A549 treated with GW870086 at 1 μM for 4 hours (cell line): ENCODE measurements at places on chromosomes 3 and 15. TPM values are rescaled to one million over a fixed set of nuclear protein-coding genes. Genes with fewer than 3 reads are reported as not detected.

LSMEM2 gene
- 0.10 TPM in 1 of 5 replicates, not detected in the others for total RNA-seq

ZSCAN2 gene
- total RNA-seq, result 12.8 to 15.6 TPM (median 14.4 TPM) in 5 replicates

IQCF6 gene
- total RNA-seq, result not detected in 5 replicates

ST8SIA2 gene
- 0.37 to 0.67 TPM (median 0.52 TPM) in 5 replicates for total RNA-seq

POTEB2 gene
- not detected in 5 replicates for total RNA-seq

SLCO3A1 gene
- total RNA-seq, result 20.0 to 25.6 TPM (median 22.9 TPM) in 5 replicates

PAQR9 gene
- total RNA-seq, result 2.8 to 3.5 TPM (median 3.1 TPM) in 5 replicates

WDR76 gene
- 11.6 to 13.7 TPM (median 12.7 TPM) in 5 replicates for total RNA-seq

TMEM108 gene
- not detected in 5 replicates for total RNA-seq

NR2F2 gene
- total RNA-seq, result 20.4 to 27.9 TPM (median 25.4 TPM) in 5 replicates

PPP1R14D gene
- total RNA-seq, result 0.24 to 0.41 TPM in 2 of 5 replicates, not detected in the others

STAB1 gene
- total RNA-seq, result 0.07 to 0.32 TPM (median 0.14 TPM) in 4 of 5 replicates, not detected in the other

GOLGA8S gene
- total RNA-seq, result 0.07 to 0.19 TPM (median 0.17 TPM) in 5 replicates

CPNE4 gene
- 3.8 to 6.8 TPM (median 6.0 TPM) in 5 replicates for total RNA-seq

CELF6 gene
- 0.11 to 0.24 TPM (median 0.16 TPM) in 5 replicates for total RNA-seq

LDHAL6B gene
- total RNA-seq, result not detected in 5 replicates

DPPA2 gene
- total RNA-seq, result not detected in 5 replicates

DUOXA1 gene
- 0.09 to 0.19 TPM (median 0.11 TPM) in 4 of 5 replicates, not detected in the other for total RNA-seq

TMCO5A gene
- total RNA-seq, result not detected in 5 replicates

CHRD gene
- total RNA-seq, result 0.20 to 0.65 TPM (median 0.34 TPM) in 5 replicates

NMNAT3 gene
- 1.2 to 2.3 TPM (median 1.6 TPM) in 5 replicates for total RNA-seq

OXTR gene
- 10.4 to 13.2 TPM (median 11.0 TPM) in 5 replicates for total RNA-seq

GABRG3 gene
- 0.15 to 0.81 TPM (median 0.31 TPM) in 4 of 5 replicates, not detected in the other for total RNA-seq

DMXL2 gene
- total RNA-seq, result 11.1 to 20.3 TPM (median 17.2 TPM) in 5 replicates

VEPH1 gene
- 0.31 to 1.0 TPM (median 0.61 TPM) in 5 replicates for total RNA-seq

ZNF148 gene
- total RNA-seq, result 6.8 to 10.8 TPM (median 9.1 TPM) in 5 replicates

KLHL6 gene
- 0.02 TPM in 1 of 5 replicates, not detected in the others for total RNA-seq

GALNT15 gene
- total RNA-seq, result 0.05 to 0.10 TPM (median 0.07 TPM) in 4 of 5 replicates, not detected in the other

KIF15 gene
- total RNA-seq, result 7.8 to 10.0 TPM (median 9.2 TPM) in 5 replicates

C2CD4A gene
- total RNA-seq, result 0.07 to 0.40 TPM (median 0.19 TPM) in 5 replicates

ARHGEF3 gene
- total RNA-seq, result 6.9 to 9.2 TPM (median 7.5 TPM) in 5 replicates

CPNE9 gene
- 0.08 to 0.37 TPM (median 0.15 TPM) in 5 replicates for total RNA-seq

CAPN3 gene
- 0.15 to 0.35 TPM (median 0.30 TPM) in 4 of 5 replicates, not detected in the other for total RNA-seq

PTX3 gene
- total RNA-seq, result 0.74 to 1.2 TPM (median 0.85 TPM) in 5 replicates

GPR87 gene
- total RNA-seq, result 2.1 to 2.5 TPM (median 2.3 TPM) in 5 replicates

ARRDC4 gene
- total RNA-seq, result 0.11 to 0.27 TPM (median 0.21 TPM) in 5 replicates

GHRL gene
- not detected in 5 replicates for total RNA-seq

DPP8 gene
- 17.4 to 30.0 TPM (median 27.5 TPM) in 5 replicates for total RNA-seq

MAP4 gene
- 89.0 to 106 TPM (median 97.8 TPM) in 5 replicates for total RNA-seq

TMCC1 gene
- 8.3 to 14.6 TPM (median 12.2 TPM) in 5 replicates for total RNA-seq

FBXO45 gene
- 5.8 to 8.2 TPM (median 7.0 TPM) in 5 replicates for total RNA-seq

ZNF860 gene
- total RNA-seq, result 1.3 to 1.5 TPM (median 1.4 TPM) in 5 replicates

FBXW12 gene
- not detected in 5 replicates for total RNA-seq

VILL gene
- 0.07 to 0.35 TPM (median 0.30 TPM) in 3 of 5 replicates, not detected in the others for total RNA-seq

RASL12 gene
- total RNA-seq, result 0.08 to 0.13 TPM (median 0.10 TPM) in 5 replicates

ZNF710 gene
- total RNA-seq, result 11.5 to 15.5 TPM (median 14.3 TPM) in 5 replicates

CAMK2N2 gene
- 0.80 to 1.7 TPM (median 1.4 TPM) in 5 replicates for total RNA-seq

TMEM42 gene
- total RNA-seq, result 7.3 to 11.4 TPM (median 10.5 TPM) in 5 replicates

INKA1 gene
- 1.1 to 2.3 TPM (median 1.9 TPM) in 5 replicates for total RNA-seq

GHSR gene
- not detected in 5 replicates for total RNA-seq

WDR73 gene
- 36.1 to 45.9 TPM (median 39.2 TPM) in 5 replicates for total RNA-seq

ZNF717 gene
- 2.2 to 3.0 TPM (median 2.5 TPM) in 5 replicates for total RNA-seq

ARPP21 gene
- 0.16 to 0.25 TPM in 2 of 5 replicates, not detected in the others for total RNA-seq
